HS-27A (cell line): ENCODE measurements at places on chromosomes 6 and 20.

- no peak for DNase-seq
Observed at GRCh38 chr6:20001286-20001685, 164.1 kb downstream of the ID4 start.

GRCh38 chr6:163398815-163399214 lies 15.7 kb upstream of the QKI start:
- DNase-seq, result no peak

- DNase-seq, result peak; percentile 11
Observed at GRCh38 chr6:114304304-114304887, 38.4 kb downstream of the HS3ST5 start.

DNA sequence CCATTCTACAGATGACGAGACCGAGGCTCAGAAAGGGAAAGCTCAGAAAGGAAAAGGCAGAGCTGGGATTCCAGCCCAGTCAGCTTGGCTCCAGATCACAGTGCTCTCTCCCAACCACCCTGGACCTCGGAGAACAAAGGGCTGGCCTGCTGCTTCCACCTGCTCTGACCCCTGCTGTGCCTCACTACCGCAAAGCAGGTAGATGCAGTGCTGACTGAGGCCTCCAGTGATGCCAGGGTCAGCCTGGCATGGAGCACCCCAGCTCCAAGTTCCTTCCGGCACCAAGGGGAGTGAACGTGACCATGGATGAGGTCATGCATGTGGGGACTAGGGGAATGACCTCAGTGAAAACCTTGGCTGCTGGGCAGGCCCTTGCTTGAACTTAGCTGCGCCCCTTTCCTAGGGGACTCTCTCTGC lies 20.7 kb upstream of the TLDC2 start:
- no peak for DNase-seq

GRCh38 chr6:150546457-150546856 lies 53.2 kb upstream of the PLEKHG1 start:
- no peak for DNase-seq

GRCh38 chr6:7142918-7143475 lies 35.2 kb downstream of the RREB1 start:
- DNase-seq, result no peak

DNA sequence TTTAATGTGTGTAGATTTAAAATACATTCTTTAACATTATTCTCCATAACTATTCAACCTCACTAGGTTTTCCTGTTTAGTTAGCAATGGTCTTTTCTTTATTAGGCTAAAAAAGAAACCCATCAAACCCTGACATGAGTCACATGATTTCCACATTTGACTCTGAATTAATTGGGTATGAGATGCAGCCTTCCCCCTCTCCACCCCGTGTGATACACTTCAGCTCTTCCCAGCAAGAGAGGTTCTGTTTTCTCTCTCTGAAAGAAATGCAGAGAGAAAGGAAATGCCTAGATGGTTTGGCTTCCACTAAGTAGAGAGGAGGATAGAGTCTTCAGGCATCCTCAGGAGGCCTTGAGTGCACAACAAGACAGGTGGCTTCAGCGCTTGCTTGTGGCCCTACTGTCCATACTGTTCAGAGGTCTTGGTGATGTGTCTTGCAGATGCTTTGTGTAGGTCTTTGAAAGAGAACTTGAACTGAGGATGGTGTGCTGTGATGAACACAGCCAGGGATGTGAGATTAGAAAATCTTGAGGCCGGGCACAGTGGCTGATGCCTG lies 17.3 kb downstream of the FARS2 start:
- no peak for DNase-seq

DNA sequence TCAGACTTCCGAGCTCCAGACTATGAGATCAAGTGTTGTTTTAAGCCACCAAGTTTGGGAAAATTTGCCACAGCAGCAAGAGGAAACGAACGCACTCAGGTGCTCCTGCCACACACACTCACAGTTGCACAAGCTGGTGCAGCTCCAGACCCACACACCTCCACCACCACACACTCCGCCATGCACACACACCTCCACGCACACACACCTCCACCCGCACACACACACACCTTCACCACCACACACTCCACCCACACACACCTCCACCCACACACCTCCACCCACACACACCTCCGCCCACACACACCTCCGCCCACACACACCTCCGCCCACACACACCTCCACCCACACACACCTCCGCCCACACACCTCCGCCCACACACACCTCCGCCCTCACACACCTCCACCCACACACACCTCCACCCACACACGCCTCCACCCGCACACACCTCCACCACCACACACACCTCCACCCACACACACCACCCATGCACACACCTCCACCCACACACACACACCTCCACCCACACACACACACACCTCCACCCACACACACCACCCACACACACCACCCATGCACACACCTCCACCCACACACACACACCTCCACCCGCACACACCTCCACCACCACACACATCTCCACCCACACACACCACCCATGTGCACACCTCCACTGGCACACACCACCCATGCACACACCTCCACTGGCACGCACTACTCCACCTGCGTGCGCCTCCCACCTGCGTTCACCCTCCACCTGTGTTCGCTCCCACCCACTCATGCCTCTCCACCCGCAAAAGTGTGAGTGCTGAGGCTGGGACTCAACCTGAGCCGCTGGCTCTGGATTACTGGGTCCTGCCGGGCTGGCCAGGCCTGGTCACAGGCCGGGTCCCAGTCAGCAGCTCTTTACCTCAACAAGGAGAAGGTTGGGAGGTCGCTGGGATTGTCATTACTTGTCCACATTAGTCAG lies 175.6 kb downstream of the BMP7 start:
- DNase-seq, result no peak

- no peak for DNase-seq
Observed at GRCh38 chr6:67031451-67031850, 1324.4 kb upstream of the EYS start.

DNA sequence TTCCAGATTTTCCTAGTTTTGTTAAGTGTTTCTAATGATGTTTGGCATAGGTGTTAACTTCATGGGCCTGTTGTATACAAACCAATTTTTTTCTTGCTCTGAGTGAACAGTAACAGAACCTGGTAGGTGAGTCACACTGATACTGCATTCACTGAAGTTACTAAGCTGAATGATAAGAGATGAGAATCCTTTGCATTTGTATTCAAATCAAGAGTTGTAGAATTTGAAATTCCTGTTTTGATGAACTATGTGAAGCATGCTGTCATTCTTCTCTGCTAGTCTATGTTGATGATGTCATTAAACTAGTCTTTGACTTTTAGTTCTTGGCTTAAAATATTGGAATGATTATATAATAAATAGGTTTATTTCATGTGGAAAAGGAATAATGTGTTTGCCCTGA lies 37.9 kb downstream of the PTPRA start:
- DNase-seq, result no peak

GRCh38 chr6:145258122-145258521 lies 477.2 kb downstream of the EPM2A start:
- DNase-seq, result no peak

GRCh38 chr6:72639920-72640614 lies 18.2 kb downstream of the KCNQ5 start:
- no peak for DNase-seq

DNA sequence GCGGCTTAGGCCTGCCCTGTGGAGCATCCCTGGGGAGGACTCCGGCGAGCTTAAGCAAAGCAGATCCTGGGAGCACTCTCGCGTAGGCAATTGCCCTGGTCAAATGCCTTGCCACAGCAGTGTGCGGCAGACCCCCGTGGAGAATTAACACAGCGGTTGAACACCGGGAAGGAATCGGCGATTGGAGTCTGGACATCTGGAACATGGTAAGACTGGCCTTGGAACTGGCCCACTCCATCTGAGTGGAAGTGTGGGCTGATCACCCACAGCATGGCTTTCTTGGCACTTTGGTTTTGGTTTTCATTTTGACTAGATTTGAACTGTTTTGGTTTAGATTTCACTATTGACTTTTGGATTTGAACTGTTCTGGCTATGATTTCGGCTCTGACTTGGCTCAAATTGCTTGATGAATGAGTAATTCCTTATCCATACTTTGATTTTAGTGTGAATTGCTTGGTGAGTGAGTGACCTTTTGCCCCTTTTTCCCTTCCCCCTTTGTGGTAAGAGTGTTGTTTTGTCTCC lies 300.7 kb downstream of the RNGTT start:
- DNase-seq, result no peak

- no peak for DNase-seq
Observed at GRCh38 chr6:45884336-45884735, 131.3 kb downstream of the CLIC5 start.

DNA sequence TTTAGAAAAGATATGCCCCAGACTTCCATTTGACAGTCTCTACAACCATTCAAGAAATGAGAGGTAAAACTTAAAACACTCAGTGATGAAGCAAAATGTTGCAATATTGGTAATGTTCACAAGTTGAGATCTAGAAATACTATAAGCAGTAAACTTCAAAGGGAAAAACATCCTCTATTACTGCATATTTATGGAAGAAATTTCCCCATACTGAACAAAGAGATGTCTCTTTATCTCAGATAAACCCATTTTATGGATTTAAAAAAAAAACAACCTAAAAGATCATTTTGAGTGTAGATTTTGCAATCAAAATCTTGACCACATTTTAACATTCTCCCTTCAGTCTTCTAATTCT lies 177.8 kb upstream of the TAB2 start:
- no peak for DNase-seq

DNA sequence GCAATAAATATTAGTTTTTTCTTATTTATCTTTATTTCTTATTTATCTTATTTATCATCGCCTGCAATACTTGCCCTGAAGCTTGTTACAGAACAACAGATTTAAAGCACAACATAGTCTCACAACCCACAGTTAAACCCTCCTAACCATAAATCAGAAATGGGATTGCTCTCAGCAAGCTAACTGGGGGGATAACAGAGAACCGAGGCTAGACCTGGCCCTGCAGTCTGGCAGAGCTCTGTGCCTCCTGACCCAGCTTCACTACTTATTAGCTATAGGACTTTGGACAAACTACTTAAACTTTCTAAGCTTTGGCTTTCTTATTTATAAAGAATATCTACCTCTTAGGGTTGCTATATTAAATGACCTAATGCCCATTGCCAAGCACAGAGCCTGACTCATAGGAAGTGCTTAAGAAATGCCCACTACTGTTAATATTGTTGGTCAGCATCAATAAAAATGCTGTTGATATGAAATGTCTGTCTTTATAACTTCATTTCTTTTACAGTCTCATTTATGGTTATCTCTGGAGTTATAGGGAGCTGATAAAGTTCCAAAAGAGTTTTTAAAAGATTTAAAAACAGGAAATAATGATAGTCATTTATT lies 87.9 kb upstream of the BEND6 start:
- no peak for DNase-seq

DNA sequence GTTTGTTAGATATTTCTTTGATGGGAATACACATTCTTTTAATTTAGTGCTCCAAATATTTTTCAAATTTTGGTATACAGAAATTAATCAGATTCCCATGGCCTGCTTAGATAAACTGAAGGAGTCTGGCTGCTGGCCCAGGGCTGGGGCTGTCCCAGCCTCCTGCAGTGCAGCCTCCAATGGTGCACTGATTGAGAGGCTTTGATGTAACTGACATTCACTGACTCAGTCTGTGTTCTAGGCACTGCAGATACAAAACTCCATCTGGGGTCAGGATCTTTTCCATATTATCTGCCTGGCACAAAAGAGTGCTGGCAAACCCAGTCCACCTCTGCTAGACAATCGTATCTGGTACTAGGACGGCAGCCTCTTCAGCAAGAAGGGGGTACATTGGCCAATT lies 64.8 kb downstream of the GRIK2 start:
- DNase-seq, result no peak

DNA sequence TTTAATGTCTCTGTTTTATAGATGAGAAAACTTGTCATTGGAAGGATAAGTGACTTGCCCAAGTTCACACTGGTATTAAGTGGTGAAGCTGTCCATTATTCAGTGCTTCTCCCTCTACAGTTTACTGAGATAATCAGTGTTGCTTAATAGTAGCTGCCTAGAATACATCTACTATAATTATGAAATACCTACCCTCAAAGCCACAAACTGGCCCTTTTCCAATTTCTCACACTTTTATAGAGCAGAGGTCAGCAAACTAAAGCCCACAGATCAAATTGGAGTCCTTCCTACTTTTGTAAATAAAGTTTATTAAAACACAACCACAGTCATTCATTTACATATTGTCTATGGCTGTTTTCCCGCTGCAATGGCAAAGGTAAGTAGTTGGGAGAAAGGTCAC lies 73.5 kb downstream of the EYS start:
- no peak for DNase-seq

DNA sequence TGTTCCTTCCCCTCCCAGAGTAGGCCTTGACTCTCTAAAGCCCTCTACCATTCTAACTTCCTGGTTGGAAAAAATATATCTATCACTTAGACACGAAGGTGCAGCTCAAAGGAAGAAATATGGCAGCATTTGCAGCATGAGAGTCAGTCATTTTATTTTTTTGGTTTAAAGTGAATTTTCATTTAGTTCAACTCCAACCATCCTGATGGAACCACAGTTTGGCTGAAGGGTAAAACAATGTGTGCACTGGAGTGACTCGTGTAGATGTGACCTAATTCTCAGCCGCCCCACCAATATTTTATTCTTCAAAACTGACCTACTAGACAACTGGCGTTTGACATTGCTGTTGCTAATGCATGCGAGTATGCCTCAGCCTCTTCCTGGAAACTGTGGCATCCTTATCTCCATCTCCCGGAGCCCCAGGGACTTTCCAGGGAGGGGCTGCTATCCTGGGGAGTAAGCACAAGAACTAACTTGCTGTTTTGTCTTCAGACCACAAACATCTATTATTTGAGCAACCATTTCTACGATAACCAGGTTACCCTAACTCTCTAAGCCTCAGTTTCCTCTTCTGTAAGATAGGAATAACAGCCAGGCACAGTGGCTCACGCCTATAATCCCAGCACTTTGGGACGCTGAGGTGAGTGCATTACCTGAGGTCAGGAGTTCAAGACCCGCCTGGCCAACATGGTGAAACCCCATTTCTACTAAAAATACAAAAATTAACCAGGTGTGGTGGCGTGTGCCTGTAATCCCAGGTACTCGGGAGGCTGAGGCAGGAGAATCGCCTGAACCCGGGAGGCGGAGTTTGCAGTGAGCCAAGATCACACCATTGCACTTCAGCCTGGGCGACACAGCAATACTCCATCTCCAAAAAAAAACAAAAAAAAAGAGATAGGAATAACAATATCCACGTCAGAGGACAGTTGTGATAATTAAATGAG lies 148.7 kb upstream of the JARID2 start:
- no peak for DNase-seq

DNA sequence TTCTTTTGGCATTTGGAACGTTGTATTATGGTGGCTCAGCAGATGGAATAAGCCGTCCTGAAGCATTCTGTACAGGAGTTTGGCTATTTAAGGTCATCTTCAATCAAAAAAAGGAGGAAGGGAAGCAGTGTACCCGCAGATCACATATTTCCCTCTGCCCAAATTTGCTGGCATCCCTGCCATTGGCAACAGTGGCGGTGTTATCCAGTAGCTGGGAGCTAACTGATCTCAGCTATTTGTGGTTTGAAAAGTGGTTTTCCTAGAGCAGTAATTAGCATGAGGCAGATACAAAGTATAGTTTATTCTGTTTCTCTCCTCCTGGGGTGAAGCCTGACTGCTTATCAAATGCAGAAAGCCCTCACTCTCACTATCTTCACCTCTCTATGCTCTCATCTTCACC lies 576.8 kb downstream of the QKI start:
- DNase-seq, result no peak

GRCh38 chr6:139544701-139545057 lies 170.2 kb upstream of the CITED2 start:
- DNase-seq, result no peak

- DNase-seq, result no peak
Observed at GRCh38 chr20:49567421-49568277, at the start of gene PTGIS. PTGIS (minus strand) TSS chr20:49568137; CDS start chr20:49568116, 21 bp downstream.

- no peak for DNase-seq
Observed at GRCh38 chr20:2680046-2680445, 12.5 kb upstream of the EBF4 start.

- DNase-seq, result peak; percentile 94
Observed at GRCh38 chr20:25372584-25373336, 17.9 kb downstream of the ABHD12 start.
